ENCODE measurements at places on chromosomes 16 and 17. TPM values are rescaled to one million over a fixed set of nuclear protein-coding genes. Genes with fewer than 3 reads are reported as not detected.
A peak's percentile ranks its signal among the peaks of the same experiment; 100 is the strongest.

- DNase-seq = no peak
Observed at GRCh38 chr16:66298571-66299120, 67.8 kb upstream of the CDH5 start.

- DNase-seq = no peak
Observed at GRCh38 chr17:70320673-70321345, 151.5 kb downstream of the KCNJ2 start.

DNA sequence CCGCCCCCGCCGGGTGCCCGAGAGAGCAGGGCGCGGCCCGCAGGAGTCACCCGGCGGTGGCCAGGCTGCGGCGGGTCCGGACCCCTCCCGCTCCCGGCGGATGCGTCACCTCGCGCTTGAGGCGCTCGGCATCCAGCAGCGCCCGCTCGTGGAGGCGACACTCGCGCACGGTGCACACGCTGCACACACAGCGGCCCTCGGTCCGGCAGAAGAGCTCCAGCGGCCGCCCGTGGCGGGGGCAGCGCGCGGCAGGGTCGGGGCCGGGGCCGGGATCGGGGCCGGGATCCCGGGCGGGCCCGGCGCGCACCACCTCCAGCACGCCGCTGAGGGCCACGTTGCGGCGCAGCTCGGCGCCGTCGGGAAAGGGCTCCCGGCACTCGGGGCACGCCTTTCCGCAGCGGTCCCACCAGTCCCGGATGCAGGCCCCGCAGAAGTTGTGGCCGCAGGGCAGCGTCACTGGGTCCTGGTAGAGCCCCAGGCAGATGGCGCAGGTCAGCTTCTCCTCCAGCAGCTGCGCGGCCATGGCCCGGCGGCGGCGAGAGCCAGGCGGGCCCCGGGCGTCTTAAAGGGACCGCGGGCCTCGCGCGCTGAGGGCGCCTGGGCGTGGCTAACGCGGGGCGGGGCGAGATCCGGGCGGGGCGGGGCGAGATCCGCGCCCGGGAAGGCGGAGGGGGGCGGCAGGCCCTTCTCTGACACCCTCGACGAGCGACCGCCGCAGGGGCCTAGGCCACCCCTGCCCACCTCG lies at the start of gene TRIM65:
TRIM65 (minus strand) TSS at position 537 of the 745 bp plus-strand sequence; CDS start at position 523, 14 bp downstream.
- no peak for DNase-seq

DNA sequence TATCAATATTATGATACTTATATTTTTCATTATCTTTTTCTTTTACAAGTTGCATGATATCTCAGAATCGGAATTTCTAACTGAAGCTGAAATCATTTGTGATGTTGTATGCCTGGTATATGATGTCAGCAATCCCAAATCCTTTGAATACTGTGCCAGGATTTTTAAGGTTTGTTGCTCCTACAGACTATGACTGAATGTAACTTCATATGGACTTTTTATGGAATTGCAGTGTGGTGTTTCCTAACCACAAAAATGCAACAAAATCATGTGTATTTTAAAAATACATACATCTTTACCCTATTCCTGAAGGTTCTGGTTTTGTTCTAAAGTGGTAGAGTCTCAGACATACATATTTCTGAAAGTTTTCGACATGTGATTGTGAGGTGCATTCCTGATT lies 58.8 kb upstream of the RHBDL3 start:
- no peak for DNase-seq

DNA sequence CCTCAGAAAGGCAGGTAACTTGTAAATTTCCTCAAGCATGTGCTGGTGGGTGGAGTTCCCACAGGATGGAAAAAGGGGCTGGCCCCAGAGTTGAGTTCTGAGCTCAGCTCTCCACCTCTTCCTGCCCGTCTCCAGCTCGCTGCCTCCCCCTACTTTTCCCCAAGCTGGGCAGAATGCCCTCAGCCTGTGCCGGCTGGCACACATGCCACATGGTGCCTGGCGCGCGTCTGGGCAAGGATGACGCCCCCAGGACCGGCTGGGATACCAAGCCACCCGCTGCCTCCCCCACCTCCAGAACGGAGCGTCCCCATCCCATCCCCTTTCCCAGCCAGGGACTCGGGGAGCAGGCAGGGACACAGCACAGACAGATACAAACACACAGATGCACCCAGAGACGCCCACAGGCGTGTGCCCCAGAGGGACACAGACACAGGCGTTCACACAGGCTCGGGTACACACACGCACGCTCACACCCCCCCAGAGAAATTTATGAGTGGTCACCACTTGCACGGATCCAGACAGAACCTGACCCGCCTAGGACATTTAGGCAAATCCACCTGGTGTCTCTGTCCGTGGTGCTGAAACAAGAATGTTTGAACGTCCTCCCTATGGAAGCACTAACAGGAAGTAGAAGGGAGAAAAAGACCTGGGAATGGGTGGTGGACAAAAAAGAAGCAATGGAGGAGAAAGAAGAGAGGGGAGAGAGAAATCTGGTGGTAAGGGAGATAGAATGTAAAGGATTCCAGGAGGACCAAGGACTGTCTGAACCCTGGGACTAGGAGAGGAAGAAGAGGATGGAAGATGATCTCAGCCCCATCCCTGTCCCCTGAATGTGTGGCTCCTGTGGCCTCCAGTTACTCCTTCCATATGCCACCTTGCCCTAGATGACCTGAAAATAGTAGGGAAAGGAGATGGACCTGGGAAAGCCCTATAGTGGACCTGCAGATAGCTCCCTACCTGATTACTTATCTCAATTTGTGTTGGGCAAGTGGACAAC lies 15.5 kb downstream of the NEUROD2 start:
- DNase-seq = peak; percentile 13

- no peak for DNase-seq
Observed at GRCh38 chr16:3458852-3459361, 15.4 kb downstream of the NAA60 start.

GRCh38 chr16:70758786-70759185 lies 42.2 kb downstream of the VAC14 start:
- DNase-seq = no peak

DNA sequence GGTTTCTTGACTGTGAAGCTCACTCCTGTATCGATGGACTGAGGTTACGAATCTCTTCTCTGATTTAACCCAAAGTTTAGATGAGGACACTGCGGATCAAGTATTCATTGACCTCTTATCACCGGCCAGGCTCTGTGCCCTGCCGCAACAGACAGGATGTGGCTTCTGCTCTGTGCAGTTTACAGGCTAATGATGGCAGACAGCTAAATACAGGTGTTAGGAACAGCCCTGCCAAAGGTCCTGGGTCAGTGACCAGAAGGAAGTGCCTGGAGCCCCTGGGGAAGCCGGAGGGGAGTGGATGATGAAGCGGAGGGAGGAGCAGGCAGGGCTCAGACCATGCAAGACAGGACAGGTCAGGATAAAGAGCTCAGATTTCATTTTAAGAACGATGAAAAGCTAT lies 44.4 kb downstream of the HAPSTR1 start:
- no peak for DNase-seq

DNA sequence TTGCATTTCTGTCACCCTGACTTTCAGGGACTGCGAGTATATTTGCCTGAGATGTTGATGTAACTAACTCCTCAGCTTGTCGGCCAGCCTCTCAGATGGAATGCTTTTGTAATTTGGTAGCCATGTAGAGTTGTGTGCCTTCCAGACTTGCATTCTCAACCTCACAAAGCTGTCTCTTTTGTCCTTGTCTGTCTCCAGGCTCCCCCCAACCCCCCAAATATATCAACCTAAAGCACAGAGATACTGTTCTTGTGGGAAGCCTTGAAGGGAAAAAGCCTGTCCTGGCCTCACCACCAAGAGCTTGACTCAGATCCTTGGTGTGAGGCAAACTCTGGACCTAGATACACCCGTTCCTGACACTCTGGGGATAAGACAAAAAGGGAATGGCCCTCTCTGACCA lies 18.4 kb downstream of the SAP30BP start:
- DNase-seq = no peak

DNA sequence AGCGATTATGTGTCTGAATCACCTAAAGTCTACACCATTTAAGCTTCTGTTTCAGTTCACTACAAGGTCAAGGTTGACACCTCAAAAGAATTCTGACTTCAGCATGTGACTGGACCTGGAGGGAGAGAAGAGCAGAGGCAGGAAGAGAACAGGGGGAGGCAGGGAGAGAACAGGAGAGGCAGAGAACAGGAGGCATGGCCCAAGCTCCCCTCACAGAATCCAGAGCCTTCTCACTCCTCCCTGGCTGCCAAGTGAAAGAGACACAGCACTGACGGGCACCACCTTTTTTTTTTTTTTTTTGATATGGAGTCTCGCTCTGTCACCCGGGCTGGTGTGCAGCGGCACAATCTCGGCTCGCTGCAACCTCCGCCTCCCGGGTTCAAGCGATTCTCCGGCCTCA lies 11.4 kb downstream of the GGA2 start:
- no peak for DNase-seq

DNA sequence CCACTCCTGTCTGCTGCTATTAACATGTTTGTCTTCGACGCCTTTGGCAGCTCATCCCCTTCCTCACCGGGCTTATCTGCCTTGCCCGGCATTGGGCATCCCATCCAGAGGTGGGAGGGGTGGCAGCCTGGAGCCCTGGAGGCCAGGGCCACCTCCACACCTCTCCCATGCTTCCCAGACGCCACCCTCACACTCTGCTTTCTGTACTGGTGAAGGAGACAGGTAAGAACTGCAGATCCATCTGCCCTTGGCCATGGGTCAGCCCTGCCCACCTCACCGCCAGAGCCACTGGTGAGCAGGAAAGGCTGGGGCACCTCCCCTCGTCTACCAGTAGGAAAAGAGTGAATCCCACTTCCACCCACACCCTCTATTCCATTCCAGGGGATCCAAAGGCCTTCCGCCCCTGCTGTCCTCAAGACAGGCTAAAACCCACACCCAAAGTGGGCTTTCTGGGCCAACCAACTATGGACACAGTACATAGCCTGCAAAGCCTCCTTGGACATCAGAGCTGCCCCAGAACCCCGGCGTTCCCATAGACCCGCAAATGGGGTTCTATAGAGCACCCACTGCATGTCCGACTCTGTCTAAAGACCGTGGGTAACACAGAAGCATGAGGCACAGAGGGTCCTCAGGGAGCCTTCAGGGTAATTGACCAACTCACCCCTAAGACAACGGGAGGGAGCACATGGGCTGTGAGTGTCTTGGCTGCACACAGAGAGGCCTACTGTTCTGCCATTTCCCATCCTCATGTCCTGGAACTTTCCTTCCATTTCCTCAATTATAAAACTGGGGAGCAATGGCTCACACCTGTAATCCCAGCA lies 23.4 kb upstream of the RBFOX3 start:
- DNase-seq = no peak

DNA sequence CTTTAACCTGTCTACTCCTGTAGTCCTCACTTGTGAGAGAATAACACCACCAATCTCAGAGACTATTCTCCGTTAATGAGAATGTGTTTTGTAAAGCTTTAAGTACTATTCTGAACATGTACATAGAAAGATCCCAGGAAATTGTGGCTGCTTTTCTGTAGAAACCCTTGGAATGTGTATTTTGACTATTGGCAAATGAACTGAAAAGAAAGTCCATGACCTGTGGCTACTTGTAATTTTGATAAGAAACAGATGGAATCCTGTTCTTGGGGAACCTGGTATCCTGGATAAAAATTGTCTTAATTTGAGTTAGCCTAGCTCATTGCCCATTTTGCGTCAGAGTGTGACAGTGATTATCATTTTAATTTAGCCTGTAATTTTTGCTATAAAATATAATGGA lies 9.1 kb downstream of the CTCF start:
- DNase-seq = no peak

GRCh38 chr16:84847564-84848355 lies 28.0 kb downstream of the CRISPLD2 start:
- DNase-seq = no peak

ZC3H18 gene
- 57.8 TPM for total RNA-seq

ZNF75A gene
- 10.3 TPM for total RNA-seq

CTRL gene
- total RNA-seq = 3.4 TPM

CD79B gene
- 0.59 TPM for total RNA-seq

FOXL1 gene
- 7.5 TPM for total RNA-seq

SPATA22 gene
- total RNA-seq = not detected

PARD6A gene
- 5.6 TPM for total RNA-seq

IRX5 gene
- total RNA-seq = 0.86 TPM
